ENCODE measurements at places on chromosomes 3 and 15.

- DNase-seq: no peak
Observed at GRCh38 chr3:52015438-52016228, 19.9 kb upstream of the RPL29 start.

- no peak for DNase-seq
Observed at GRCh38 chr3:49805897-49806701, 3.0 kb downstream of the INKA1 start.

GRCh38 chr15:71290881-71291635, 175.8 kb downstream of the THSD4 start:
- no peak for DNase-seq

DNA sequence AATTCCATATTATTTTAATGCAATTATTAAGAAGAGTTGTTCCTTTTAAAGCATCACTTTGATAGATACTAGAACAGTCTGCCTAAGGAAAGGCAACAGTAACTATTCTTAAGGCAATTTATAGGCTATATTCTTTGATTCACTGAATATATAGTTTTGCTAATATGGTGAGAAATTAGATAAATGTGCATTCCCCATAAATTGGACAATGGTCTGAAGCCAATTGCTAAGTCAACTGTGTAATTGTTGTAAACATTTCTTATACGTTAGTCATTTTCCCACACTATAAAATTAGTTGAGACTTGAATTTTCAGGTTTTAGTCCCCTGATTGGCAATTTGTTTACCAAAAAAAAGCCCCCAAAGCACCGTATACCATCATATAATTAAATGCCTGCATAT, 263.0 kb upstream of the NECTIN3 start:
- DNase-seq: no peak

Data from T-cell (primary cell).